Hypothalamus (tissue), 51 donors: ENCODE measurements at places on chromosomes 5 and 9.

- DNase-seq: no peak
Measured at GRCh38 chr5:134124289-134125038, 10.0 kb downstream of the TCF7 start.

DNA sequence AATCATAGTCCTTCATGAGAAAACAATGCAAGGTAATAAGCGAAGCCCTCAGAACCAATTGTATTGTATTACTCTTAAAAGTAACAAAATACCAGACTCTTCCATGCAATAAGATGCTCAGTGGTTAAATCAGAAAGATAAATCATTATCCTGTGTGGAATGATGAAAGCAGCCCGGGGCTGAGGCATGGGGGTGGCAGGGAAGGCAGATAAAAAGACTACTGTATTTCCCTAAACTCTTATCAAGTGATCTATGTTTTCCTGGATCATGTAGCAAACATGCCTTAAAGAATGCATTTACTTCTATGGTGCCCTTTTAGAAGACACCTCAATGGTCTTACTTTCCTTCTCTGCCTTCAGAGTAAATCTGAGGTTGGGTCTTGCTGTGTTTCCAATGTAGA lies 105.6 kb upstream of the DAPK1 start:
- DNase-seq: no peak

DNA sequence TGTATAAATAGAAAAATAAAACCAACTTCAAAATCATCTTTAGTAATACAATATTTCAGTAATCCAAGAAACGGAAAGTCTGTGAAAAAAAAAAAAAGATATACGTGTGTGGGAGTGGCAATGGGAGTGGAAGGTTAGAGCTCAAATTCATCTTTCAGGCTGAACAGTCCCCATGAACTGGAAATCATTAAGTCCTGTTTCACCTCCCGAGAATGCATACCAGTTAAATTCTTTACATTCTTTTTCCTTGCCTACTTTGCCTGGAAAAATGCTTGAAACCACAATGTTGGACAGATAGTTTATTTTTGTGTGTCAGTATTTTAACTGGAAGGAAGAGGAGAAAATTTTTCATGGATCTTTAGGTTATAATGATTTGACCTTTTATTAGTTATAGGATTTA lies 166.8 kb downstream of the MUSK start:
- no peak for DNase-seq

DNA sequence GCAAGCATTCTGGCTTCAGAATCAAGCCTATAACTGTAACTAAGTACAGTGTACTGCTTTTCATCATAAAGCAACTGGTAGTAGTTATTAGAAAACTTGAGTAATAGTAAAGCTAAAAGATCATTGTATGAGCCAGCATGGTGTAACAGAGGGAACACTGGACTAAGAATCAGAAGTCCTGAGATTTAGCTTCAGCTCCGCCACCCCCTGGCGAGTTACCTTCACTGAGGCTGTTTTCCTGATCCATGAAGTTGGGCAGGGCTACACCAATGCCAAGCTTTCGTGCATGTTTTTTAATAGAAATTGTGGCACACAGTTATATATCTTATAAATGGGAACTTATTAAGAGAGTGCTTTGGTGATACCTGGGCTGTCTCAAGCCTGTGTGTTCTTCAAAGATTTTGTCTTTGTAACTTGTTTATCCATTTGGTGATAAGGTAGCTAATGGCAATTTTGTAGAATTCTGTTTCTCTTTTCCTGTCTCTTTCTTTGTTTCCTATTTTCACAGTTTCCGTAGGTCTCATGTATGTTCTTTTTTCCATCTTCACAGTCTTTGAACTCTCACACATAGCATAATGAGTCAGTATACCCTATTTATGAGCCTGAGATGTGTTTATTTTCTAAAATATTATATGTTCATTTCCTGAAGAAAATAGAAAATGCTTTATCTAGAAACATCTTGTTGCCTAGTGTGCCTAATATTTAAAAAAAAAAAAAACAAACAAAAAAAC lies 102.3 kb downstream of the GDNF start:
- DNase-seq: no peak

DNA sequence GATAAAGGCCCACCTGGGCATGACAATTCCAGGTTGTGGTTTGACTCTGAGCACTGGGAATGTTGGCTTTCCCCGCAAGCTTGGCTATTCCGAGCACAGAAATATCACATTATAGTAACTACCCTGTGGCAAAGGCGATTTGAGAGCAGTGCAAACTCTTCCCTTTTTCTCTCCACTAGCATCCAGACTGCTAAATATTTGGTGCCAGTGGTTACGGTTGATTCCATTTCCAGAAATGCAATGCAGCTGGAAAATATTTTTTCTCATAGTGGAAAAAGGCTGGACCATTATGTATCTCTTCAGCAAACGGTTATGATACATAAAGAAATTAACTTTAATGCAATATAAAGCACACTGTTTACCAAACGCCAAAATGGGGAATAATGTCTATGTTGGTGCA lies 158.0 kb downstream of the ENC1 start:
- no peak for DNase-seq

DNA sequence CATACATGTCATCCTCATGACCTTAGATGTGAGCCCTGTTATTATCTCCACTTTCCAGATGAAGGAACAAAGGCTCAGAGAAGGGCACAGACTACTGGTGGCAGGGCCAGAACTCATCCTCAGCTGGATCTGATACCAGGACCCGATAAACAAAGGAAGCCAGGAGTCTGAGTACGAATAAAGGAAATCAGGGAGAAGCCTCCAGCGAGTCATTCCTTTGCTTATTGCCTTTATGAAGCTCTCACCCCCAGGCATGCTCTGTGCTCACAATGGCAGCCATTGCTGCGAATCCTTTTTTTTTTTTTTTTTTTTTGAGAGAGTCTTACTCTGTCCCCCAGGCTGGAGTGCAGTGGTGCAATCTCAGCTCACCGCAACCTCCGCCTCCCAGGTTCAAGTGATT lies 130.1 kb downstream of the GAPVD1 start:
- no peak for DNase-seq

DNA sequence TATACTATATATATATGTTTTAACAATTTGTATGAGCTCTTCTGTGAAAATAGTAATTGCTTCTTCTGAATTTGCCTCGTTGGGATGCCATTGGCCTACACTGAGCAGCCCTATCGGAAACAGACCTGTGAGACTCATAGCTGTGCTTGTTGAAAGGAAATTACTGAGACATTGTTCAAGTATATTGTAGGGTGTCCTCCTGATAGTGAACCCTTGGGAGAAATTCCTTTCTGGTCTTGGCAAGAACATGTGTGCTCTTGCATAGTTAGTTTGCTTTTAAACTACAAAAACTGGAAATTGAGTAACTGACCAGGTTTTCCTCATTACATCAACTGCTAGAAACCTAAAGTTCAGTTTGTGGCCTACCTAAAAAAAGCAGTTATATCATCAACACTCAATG lies 160.9 kb downstream of the LURAP1L start:
- no peak for DNase-seq

GRCh38 chr5:76029739-76030138 lies 53.4 kb upstream of the SV2C start:
- no peak for DNase-seq
